ELF-1 (cell line): ENCODE measurements at places on chromosomes 3 and 15.

GRCh38 chr3:115436767-115437301, 186.5 kb upstream of the GAP43 start:
- DNase-seq: peak; percentile 40

GRCh38 chr3:14455571-14456317, 53.3 kb downstream of the SLC6A6 start:
- no peak for DNase-seq

GRCh38 chr3:132145833-132146232, 111.0 kb upstream of the CPNE4 start:
- DNase-seq: no peak

DNA sequence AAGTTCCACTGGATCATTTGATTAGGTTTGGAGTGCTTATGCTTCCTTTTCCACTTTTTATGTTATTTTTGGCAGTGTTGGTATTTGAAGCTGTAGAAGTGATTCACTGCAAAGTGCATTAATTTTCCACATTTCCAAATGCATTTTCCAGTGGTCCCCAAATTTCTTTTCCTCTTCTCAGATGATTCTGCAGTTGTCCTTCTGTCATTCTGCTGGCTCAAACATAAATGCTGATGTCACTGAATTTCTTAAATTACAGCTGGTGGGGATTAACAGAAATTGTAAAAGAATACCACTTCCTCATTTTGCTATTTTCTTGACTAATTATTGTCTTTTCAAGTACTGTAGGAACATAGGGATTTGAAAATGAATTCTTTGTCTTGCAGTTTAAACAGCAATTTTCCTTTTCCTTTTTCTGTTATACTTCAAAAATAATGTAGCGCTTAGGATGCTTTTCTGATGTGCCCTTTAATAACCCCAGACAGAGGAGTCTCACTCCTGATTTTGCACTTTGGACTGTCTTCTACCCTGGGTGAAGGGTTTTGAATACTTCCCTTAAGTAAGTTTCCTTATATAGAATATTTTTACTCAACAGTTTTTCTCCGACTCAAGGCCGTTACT, 25.0 kb downstream of the MITF start:
- no peak for DNase-seq

- DNase-seq: no peak
These were observed 5.2 kb upstream of the TMEM40 start for GRCh38 chr3:12764171-12764776.

GRCh38 chr15:91338766-91339165, 238.7 kb downstream of the SV2B start:
- peak; percentile 55 for DNase-seq

DNA sequence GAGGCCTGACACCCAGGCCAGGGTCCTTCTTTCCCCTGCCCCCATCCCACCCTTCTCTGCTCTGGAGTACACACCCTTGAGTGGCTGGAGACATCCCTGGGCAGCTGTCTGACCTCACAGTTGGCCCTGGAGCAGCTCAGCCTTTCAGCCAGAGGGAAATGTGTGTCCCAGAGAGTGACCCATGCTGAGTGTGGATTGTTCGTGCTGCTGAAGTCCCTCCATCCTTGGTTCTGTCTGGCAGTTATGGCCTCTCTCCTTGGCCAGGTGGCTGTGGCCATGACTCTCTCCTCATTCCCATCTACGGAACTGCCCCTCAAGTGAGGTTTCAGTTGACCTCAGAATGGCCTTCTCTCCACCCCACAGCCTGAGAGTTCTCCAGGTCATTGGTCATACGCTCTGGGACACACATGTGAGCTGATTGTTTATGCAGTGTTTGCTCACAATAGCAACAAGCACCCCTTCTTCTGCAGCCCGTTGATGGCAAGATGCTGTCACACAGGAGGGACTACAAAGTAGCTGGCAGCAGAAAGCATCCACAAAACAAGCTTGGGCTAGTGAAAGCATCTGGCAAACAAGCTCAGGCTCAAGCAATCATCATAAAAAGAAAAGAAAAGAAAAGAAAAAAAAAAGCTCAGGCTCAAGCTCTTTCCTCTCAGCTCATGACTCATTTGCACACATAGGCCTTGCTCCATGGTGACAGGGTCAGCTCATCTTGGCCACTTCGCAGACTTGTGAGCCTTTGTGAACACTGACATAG, 55.3 kb upstream of the ITGA11 start:
- DNase-seq: no peak
